ENCODE measurements at places on chromosomes 7 and 10. TPM values are rescaled to one million over a fixed set of nuclear protein-coding genes. Genes with fewer than 3 reads are reported as not detected.

DNA sequence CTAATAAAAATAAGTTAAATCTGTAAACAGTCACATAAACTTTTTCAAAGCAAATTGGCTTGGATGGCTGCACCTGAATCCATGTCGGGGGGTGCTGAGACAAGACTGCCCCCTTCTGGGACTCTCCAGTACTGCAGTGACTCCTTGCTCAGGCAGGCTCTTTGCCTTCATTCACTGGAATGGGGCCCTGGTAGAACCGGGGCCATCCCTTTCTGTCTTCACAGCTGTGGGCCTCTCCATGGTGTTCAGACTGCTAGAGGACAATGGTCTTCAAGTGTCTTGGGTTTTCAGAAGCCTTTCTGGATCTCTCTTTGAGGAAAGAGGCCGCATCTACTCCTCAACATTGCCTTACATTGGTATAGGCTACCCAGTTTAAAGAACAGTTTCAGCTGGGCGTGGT is 16.1 kb upstream of the IMPDH1 start:
- H3K4me3 ChIP-seq, result no peak overlapping the region
- H3K4me1 ChIP-seq, result no peaks in the 10 kb centered on the region
- H3K27ac ChIP-seq, result no peak overlapping the region
- no peaks in the 10 kb centered on the region for H3K27me3 ChIP-seq
- H3K36me3 ChIP-seq, result no peaks in the 10 kb centered on the region

- no peak overlapping the region for H3K4me3 ChIP-seq
- H3K36me3 ChIP-seq, result no peaks in the 10 kb centered on the region
- DNase-seq, result no peak
- no peaks in the 10 kb centered on the region for H3K27me3 ChIP-seq
- H3K27ac ChIP-seq, result no peak overlapping the region
Measured at GRCh38 chr7:93858857-93859256, 31.7 kb downstream of the TFPI2 start.

GRCh38 chr10:96501985-96502384 is 11.7 kb downstream of the TLL2 start:
- no peak overlapping the region for H3K27ac ChIP-seq
- H3K27me3 ChIP-seq, result no peaks in the 10 kb centered on the region
- no peaks in the 10 kb centered on the region for H3K4me1 ChIP-seq
- no peak for DNase-seq
- H3K36me3 ChIP-seq, result no peaks in the 10 kb centered on the region

- no peak overlapping the region for H3K4me3 ChIP-seq
- H3K27ac ChIP-seq, result peak overlapping the region; percentile 52
- no peak for DNase-seq
- H3K27me3 ChIP-seq, result no peaks in the 10 kb centered on the region
- peaks cover 11% of the 10 kb centered on the region for H3K36me3 ChIP-seq
Measured at GRCh38 chr10:33263453-33263852, 71.0 kb downstream of the NRP1 start.

DNA sequence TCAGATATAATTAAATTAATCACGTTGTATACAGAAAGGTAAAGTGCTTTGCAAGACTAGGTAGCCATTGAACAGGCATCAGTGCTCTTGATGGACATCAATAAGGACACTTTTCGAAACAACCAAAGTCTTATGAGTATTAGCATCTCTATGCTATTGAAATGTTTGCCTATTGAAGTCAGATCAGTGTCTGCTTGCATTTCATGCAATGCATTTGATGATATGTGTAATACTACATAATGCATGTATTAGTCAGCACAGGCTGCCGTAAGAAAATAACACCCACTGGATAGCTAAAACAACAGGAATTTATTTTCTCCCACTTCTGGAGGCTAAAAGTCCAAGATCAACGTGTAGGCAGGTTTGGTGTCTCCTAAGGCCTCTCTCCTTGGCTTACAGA is 209.3 kb upstream of the PLXDC2 start:
- no peaks in the 10 kb centered on the region for H3K27me3 ChIP-seq
- H3K36me3 ChIP-seq, result no peaks in the 10 kb centered on the region
- H3K4me1 ChIP-seq, result no peaks in the 10 kb centered on the region

GRCh38 chr10:79384773-79385391 is 37.6 kb downstream of the PPIF start:
- H3K27me3 ChIP-seq, result no peaks in the 10 kb centered on the region
- peaks cover 21% of the 10 kb centered on the region for H3K4me1 ChIP-seq
- no peak overlapping the region for H3K27ac ChIP-seq
- H3K36me3 ChIP-seq, result no peaks in the 10 kb centered on the region
- H3K4me3 ChIP-seq, result no peak overlapping the region

DNA sequence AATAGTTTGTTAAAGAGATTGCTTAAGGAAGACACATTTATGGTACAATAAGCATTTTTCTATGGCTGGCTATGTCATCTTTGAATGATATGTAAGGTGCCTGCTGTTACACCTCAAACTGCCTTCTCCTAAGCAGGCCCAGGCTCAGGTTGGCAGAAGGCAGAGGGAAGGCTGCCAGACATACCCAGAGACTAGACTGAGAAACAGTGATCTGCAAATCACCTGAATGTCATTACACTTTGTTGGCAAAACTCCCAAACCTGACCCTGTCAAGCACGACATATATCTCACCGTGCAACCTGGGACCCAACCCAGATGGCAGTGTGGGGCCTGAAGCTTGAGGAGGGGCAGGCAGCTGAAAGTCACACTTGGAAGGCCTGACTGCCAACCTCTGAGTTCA is 136.6 kb upstream of the TARP start:
- no peak overlapping the region for H3K27ac ChIP-seq
- H3K4me1 ChIP-seq, result no peaks in the 10 kb centered on the region
- no peak overlapping the region for H3K4me3 ChIP-seq
- DNase-seq, result no peak
- H3K36me3 ChIP-seq, result no peaks in the 10 kb centered on the region

DNA sequence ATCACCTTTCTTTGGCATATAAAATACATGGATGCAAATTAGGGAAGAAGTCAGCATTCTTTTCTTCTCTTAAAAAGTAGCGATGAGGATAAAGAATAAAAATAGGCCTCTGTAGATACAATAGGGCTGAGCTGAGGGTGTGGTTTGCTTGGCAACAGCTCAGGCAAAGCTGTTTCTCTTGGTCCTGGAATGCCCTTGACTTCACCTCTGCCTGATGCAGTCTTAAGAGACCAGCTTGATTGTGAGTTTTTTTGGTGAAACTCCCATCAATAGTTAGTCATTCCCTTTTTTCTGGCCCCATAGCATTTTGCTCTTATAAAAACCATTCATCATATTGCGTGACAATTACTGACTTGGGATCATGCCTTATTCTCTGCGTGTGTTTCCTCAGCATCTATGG is 42.1 kb upstream of the MKLN1 start:
- peak overlapping the region; percentile 90 for H3K27ac ChIP-seq
- DNase-seq, result peak; percentile 67
- peaks cover 41% of the 10 kb centered on the region for H3K4me1 ChIP-seq
- H3K27me3 ChIP-seq, result no peaks in the 10 kb centered on the region
- H3K36me3 ChIP-seq, result no peaks in the 10 kb centered on the region

DNA sequence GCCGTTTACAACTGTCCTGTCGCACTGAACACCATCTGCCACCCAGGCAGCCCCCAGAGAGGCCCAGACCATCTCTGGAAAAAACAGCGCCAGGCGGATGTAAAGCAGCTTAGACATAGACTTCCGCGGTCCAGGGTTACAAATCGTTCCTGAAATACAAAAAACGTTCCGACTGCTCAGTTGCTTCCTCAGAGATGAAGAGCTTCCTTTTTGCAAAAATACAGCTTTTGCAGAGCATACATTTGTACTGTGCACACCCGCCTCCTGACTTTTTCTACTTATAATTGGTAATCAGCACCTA is 11.4 kb downstream of the DAGLB start:
- no peak overlapping the region for H3K4me3 ChIP-seq
- peaks cover 48% of the 10 kb centered on the region for H3K4me1 ChIP-seq
- H3K27me3 ChIP-seq, result no peaks in the 10 kb centered on the region
- H3K27ac ChIP-seq, result peak overlapping the region; percentile 86

DNA sequence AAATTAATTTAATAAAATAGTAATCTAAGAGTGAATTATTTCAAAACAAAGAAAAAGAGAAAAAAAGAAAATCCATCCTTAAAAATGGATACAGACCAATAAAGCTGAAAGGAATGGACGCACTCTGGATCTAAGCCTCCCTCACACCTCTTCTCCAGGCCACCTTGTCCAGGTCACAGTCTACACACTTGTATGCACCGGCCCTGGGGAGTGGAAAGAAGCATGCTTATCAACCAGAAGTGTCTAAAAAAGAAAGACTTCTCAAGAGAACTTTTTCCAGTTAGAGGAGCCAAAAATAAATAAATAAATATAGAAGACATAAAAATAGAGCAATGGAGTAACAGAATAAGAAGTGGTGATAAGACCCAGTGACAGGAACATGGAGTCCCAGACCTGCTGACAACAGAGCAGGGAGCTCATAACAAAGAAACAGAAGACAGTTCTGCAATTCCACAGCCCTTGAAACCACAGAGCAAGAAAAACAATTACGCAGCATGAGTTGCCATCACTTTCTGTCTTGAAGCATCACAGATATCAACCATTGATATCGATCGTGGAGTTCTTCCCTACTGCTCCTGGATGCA is 311.7 kb upstream of the NFE2L3 start:
- peak; percentile 80 for DNase-seq
- no peaks in the 10 kb centered on the region for H3K36me3 ChIP-seq
- H3K27ac ChIP-seq, result peak overlapping the region; percentile 88
- H3K4me1 ChIP-seq, result peaks cover 54% of the 10 kb centered on the region
- H3K4me3 ChIP-seq, result no peak overlapping the region

DNA sequence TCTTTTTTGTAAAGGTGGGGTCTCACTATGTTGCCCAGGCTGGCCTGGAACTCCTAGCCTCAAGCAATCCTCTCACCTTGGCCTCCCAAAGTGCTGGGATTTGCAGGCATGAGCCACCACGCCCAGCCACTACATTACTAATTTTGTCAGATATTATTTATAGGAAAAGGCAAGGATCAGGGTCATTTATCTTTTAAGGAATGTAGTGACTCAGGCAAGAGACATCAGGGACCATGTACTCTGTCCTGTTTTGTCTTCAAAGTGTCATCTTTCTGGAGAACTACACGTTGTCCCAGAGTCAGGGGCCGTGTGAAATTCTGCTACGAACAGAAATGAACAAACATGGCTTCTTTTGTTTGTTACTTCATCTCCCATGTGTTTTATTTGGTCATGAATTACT is 105.3 kb downstream of the NPTX2 start:
- H3K4me3 ChIP-seq, result no peak overlapping the region
- H3K4me1 ChIP-seq, result no peaks in the 10 kb centered on the region
- no peak overlapping the region for H3K27ac ChIP-seq
- H3K27me3 ChIP-seq, result no peaks in the 10 kb centered on the region
- H3K36me3 ChIP-seq, result no peaks in the 10 kb centered on the region

DNA sequence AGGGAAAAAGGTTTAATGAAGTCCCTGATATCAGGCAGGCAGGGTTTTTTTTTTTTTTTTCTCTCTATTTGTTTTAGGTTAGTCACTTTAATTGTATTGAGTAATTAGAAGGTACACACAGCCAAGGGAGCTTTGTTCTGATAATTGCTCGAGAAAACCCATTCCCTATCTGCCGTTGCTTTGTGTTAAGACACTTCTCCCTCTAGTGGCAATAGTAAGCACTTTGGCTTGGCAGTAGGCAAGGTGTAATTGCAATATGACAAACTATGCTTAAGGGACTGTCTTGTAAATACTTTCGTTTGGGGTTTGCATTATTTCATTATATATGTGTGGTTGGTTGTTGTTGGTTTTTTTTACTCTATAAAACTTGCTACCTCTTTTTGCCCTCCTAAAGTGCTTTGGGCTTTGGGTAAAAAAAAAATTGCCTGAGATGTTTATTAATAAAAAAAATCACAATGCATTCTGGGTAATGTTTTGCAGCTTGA is 113.4 kb downstream of the BTRC start:
- H3K4me1 ChIP-seq, result peaks cover 7% of the 10 kb centered on the region
- H3K36me3 ChIP-seq, result no peaks in the 10 kb centered on the region
- H3K4me3 ChIP-seq, result no peak overlapping the region
- no peak overlapping the region for H3K27ac ChIP-seq

DNA sequence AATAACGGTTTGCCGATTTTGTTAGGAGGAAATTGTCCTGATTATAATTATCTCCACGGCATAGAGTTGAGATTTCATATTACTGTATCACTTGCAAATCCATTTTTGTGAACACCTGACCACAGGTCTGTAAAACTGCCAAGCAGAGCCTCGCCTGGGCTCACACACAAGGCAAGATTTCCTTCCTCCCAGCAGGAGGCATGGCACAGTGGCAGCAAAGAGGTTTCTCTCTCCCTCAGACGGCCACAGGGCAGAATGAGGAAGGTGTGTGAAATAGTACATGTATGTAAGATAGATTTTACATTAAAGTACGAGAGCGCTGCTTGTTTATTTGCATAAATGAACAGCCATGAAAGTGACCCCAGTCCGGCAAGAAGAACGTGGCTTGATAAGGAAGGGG is 130.1 kb downstream of the CELF2 start:
- no peaks in the 10 kb centered on the region for H3K36me3 ChIP-seq
- H3K4me3 ChIP-seq, result no peak overlapping the region
- no peaks in the 10 kb centered on the region for H3K27me3 ChIP-seq
- DNase-seq, result peak; percentile 35
- H3K27ac ChIP-seq, result peak overlapping the region; percentile 58

- no peak overlapping the region for H3K27ac ChIP-seq
- no peak for DNase-seq
- H3K4me1 ChIP-seq, result no peaks in the 10 kb centered on the region
- peaks cover 3% of the 10 kb centered on the region for H3K27me3 ChIP-seq
- no peaks in the 10 kb centered on the region for H3K36me3 ChIP-seq
Measured at GRCh38 chr10:132311338-132311939, 3.7 kb upstream of the STK32C start.

GRCh38 chr10:121644501-121644900 is 46.3 kb upstream of the FGFR2 start:
- H3K4me3 ChIP-seq, result no peak overlapping the region
- no peaks in the 10 kb centered on the region for H3K36me3 ChIP-seq
- H3K4me1 ChIP-seq, result no peaks in the 10 kb centered on the region
- no peak for DNase-seq

GRCh38 chr10:13440185-13441061 is 88.4 kb downstream of the BEND7 start:
- H3K36me3 ChIP-seq, result no peaks in the 10 kb centered on the region
- H3K27me3 ChIP-seq, result peaks cover 23% of the 10 kb centered on the region
- DNase-seq, result peak; percentile 18
- H3K4me1 ChIP-seq, result peaks cover 5% of the 10 kb centered on the region

GRCh38 chr7:50588937-50589336 is 23.7 kb upstream of the DDC start:
- DNase-seq, result no peak
- H3K36me3 ChIP-seq, result no peaks in the 10 kb centered on the region
- no peak overlapping the region for H3K27ac ChIP-seq
- no peak overlapping the region for H3K4me3 ChIP-seq
- H3K4me1 ChIP-seq, result peaks cover 8% of the 10 kb centered on the region

The RPA3 gene
- total RNA-seq, result 4.7 TPM

The HSPA12A gene
- 4.5 TPM for total RNA-seq

The NPTX2 gene
- 18.1 TPM for total RNA-seq

The OR6B1 gene
- total RNA-seq, result not detected

The PCDH15 gene
- not detected for total RNA-seq

The TFPI2 gene
- 1.5 TPM for total RNA-seq

The WDFY4 gene
- 0.51 TPM for total RNA-seq

The GIMAP6 gene
- total RNA-seq, result 13.9 TPM

The MYPN gene
- 233 TPM for total RNA-seq

Measured in gastrocnemius medialis (tissue), 4 donors.